ENCODE measurements at places on chromosomes 11 and 22.

DNA sequence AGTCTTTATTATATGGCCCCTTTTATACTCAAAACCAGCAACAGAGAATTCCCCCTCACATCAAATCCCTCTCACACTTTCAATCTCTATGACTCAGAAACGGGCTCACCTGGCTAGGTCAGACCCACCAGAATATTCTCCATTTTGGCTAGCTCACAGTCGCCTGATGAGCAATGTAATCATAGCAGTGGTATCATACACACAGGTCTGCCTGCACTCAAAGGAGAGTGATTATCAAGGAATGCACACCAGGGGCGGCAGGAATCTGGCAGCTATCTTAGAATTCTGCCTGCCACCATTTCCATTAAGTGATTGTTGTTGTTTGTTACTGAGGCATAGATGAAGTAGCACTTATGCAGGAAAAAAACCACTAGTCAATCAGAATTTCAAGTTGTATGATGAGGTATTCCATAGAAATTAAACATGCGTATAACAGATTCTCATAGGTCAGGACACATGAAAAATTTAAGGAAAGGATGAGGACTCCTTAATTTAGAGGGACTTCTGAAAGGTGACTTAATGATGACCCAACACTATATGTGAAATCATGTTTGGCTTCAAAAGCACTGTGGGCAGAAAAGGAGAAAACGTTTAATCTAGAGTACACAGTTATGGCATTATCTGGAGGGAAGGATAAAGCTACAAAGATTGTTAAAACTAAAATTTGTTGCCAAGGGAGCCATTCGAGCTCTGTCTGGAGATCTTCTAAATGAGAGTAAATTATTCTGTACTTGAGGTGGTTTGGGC is 185.8 kb upstream of the DDI1 start:
- no peak for DNase-seq

GRCh38 chr11:83007909-83008580 is 63.7 kb downstream of the RAB30 start:
- no peak for DNase-seq

GRCh38 chr11:8177136-8177535 is 8.3 kb upstream of the RIC3 start:
- no peak for DNase-seq

DNA sequence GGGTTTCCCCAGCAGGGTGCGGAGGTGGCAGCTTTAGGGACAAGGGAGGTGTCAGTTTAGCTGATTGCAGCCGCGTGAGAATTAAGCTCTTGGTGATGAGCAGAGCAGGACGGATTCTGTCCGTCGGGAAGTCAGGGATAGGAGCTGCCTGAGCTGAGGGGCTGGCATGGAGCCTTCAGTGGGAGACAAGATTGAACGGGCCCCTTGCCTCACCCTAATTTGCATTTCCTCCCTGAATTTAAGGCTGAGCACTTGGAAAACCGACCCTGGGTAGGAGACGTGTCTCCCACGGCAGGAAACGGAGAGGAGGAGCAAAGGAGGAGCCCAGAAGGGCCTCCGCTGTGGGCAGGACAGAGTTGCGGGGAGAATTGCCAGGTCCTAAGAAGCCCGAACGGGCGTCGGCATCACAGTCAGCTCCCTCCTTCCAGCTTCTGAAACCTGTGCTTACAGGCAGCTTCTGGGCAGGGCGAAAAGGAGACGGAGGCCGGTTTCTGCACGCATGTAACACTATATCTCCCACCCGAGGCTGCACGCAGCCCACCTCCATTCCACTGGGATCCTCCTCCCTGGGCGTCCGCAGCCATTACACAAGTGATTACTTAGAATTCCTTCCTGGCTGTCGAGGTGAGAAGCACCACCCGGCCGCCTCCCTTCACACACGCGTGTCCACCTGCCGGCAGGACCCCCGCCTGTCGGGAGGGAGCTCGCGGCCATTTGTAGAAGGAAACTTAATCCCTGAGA is 345.8 kb downstream of the BRD1 start:
- DNase-seq = no peak

DNA sequence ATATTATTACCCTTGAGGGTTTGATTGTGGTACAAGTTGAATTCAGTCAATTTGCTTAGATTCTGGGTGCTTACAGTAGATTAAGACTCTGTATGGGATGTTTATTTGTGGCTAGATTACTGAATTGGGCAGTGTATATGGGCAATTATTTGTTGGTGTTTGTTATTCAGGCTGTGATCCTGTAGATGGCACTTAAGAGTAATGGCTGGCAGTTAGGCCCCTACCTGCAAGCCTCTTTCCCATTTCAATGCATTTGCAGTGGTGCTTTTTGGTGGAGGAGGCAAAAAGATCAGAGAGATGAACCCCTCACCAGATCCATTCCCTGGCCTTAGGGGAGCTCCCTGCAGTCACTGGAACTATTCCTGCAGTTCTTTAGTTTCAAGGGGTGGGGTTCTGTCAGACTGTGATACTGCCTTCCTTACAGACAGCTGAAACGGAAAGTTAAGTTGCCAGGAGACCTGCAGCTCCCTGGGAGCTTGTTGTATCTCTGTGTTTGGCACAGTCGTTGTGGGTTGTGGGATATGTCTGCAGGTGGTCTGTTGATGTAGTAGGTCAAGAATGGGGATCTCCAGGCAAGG is 199.5 kb downstream of the AASDHPPT start:
- DNase-seq = no peak

DNA sequence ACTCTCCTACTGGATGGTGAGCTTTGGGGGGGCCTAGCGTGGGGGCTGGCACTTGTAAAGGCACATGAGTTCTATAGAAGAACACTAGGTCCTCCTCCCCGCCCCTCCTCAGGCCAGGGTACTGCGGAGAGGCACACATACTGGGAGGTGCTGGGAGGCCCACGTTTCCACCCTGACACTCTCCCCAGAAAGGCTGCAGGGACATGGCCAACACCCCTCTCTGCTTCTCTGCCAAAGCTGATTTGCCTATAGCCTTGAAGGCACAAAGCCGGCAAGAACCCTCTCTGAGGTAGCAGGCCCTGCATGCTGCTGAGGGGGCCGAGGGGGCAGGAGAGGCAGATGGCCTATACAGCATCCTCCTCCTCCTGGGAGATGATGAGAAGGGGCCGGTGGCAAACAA is 112.8 kb downstream of the BUD13 start:
- no peak for DNase-seq

- no peak for DNase-seq
Observed at GRCh38 chr11:36684840-36685801, 87.1 kb upstream of the RAG2 start.

DNA sequence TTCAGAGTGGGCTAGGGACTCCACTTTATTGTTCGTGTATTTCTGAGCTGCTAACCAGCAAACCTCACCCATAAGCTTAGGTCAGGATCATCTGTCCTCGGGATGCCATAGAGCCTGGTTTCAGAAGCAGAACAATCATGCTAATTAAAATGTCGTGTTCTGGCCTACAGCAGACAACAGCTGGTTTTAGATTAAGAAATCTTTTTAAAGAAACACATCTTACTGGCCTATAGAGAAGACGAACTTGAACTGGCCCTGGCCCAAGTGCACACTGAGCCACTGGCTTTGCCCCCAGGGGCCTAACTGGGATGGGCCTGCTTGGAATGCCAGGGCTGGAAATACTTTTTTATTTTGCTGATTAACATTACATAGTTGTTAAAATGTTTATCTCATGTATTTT is 63.2 kb downstream of the ALX4 start:
- no peak for DNase-seq

Measured in NCI-H1092 treated with DMSO at 0.1 percent for 48 hours (cell line).